ENCODE measurements at places on chromosomes 3 and 15. TPM values are rescaled to one million over a fixed set of nuclear protein-coding genes. Genes with fewer than 3 reads are reported as not detected.
A peak's percentile ranks its signal among the peaks of the same experiment; 100 is the strongest.

The CLDN16 gene
- total RNA-seq, result 0.74 TPM

The MINAR1 gene
- 1.3 TPM for total RNA-seq

The SAMMSON gene
- total RNA-seq, result not detected

The CHRNB4 gene
- not detected for total RNA-seq

The TMEM212 gene
- not detected for total RNA-seq

The SLC28A2 gene
- not detected for total RNA-seq

The TUSC7 gene
- total RNA-seq, result not detected

The CD96 gene
- total RNA-seq, result not detected

- DNase-seq, result peak; percentile 81
Measured at GRCh38 chr15:39079296-39079847, 501.5 kb upstream of the THBS1 start.

DNA sequence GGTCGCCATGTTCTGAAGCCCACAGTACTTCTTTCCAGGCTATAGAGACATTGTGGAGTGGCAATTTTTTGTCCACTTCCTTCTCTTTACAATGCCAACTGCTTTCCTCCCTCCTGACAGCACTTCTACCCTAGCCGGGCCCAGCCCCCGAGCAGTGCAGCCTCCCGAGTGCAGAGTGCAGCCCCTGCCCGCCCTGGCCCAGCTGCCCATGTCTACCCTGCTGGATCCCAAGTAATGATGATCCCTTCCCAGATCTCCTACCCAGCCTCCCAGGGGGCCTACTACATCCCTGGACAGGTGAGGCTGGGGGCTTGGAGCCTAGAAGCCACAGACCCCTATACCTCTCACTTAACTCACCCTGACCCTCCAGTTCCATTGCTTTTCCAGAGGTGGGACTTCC lies 2.8 kb downstream of the EIF4G1 start:
- DNase-seq, result no peak

GRCh38 chr3:13414040-13414729 lies 5.9 kb downstream of the NUP210 start:
- DNase-seq, result peak; percentile 43

DNA sequence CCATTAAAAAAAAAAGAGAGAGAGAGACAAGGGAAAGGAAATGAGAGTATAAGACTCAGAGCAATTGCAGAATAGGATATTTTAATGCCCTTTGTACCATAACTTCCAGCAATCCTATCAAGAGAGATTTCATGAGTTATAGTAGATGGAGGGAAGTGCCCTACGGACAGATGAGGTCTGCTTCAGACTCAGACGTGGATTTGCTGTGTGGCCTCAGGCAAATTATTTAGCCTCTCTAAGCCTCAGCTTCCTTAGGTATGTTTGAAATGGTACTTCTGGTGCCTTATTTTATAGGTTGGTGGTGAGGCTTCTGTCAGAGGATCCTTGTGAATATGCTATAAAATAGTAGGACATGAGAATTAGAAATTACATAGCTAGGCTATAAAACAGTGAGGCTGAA lies 448.2 kb downstream of the EDEM1 start:
- no peak for DNase-seq

DNA sequence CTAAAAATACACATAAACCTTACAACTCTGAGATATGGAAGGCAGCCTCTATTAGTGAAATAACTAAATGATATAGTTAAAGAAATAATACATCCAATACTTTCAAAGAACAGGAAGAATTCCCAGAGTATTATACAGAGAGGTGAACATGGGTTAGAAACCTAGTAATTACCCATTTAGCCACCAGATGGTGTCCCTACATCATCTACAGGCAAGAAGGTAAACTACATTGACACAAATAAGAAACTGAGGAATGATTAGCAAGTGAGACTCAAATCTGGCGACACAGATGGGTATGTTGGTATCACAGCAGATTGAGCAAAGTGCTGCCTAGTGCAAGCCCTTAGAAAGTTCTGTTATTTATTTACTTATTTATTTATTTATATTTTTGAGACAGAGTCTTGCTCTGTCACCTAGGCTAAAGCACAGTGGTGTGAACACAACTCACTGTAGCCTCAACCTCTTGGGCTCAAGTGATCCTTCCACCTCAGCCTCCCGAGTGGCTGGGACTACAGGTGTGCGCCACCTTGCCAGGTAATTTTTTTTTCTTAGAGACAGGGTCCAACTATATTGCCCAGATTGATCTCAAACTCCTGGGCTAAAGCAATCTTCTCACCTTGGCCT lies 28.2 kb downstream of the NEK4 start:
- DNase-seq, result peak; percentile 3

- DNase-seq, result no peak
Measured at GRCh38 chr15:81330366-81331090, 6.6 kb upstream of the STARD5 start.

DNA sequence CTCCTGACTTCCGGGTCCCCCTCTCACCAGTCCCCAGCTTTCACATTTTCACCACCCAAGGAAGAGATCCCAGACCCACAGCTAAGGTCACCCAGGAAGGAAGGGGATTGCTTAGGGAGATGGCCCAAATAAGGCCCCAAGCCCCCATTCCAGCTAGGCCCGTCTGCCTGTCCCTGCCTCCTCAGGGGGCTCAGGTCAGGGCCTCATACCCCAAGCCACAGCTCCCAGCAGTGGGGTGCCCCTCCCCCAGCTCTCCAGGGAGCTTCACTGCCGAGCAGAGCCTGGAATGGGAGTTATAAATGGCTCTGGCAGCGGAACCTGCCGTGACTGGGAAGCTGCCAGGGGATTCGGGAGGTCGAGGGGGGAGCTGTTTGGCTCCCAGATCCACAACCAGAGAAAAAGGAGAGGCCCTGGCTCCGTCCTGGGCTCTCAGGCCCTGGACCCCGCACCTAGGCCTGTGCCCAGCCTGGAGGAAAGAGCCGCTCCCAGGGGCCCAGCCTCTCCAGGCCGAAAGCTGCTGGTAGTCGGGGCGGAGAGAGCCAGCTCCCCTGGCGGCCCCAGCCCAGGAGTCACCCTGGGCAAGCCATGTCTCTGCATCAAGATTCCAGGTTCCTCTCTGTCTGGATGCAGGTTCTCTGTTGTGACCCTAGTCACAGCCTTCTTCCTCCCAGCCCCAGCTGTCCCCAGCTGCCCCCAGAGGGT lies 550 bp downstream of the CCDC9B start:
- DNase-seq, result peak; percentile 70

DNA sequence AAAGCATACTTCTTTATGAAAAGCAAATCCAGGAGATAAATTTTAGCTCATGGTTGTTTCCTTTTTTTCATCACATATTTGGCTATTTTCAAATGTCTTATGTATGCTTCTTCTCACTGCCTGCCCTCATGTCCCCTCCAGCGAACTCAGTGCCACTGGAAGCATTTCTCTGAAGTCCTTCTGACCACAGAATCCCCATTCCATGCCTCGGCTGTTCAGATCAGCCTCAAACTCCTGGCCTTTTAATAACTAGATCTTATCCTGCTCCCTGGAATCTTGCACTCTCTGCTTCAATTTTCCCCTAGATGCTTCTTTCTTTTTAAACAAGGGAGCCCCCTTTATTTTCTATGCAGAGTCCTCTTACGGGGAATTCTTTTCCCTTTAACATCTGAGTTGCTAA lies 10.1 kb downstream of the ETV5 start:
- DNase-seq, result no peak

- DNase-seq, result no peak
Measured at GRCh38 chr3:106097817-106098435, 229.1 kb upstream of the CBLB start.

GRCh38 chr15:76999996-77000395 lies 5.1 kb downstream of the PSTPIP1 start:
- no peak for DNase-seq

DNA sequence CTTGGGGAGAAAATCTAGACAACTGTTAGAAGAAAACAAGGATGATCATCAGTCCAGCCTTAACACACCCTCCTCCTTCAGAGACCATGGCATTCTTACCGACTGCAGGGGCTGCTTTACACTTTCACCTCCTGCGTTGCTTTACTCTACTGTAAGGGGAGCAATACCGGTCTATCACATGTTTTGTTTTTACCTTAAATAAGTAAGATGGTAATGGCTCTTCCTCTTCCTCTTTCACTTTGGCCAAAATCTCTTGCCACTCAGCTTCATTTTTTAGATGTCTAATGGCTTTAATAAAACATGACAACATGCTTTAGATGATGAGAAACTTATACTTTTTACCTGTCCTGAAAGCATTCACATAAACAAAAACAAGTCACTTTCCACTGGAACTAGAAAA lies 33.4 kb upstream of the STIMATE start:
- DNase-seq, result no peak

DNA sequence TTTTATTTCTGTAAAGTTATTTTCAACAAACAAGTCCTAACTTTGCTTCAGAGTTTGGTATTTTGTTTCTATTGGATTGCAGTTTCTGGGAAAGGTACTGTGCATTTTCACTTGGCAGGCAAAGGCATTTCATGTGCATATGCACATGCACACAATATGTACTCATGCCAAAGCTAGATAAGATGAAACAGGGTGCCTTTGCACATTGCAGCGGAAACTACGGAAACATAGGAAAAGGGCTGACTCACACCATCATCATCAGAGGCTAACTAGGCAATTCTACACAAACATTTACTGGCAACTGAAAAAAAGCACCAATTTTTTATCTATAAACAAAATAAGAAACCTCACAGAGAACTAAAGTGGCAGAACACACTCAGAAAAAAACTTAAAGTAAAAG lies 550.6 kb upstream of the NECTIN3 start:
- DNase-seq, result peak; percentile 81

GRCh38 chr3:8768364-8769087 lies 887 bp downstream of the OXTR start:
- DNase-seq, result no peak

DNA sequence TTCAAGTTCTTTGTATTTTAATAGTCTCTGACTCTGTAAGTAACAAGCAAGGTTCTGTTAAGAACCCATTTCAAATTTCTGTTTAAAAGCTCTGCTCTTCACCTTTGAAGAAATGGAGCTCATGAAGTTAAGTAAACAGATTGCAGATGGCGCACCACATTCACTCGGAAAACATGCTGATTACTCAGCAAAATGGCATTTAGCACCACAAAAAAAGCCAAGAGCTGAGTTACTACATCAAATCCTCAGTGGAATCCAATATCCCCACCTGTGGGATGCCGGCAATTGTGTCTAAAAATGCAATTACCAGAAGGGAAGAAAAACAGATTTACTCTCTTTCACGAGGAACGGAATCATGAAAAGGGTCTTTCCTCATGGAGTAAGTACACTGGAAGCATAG lies 758.0 kb downstream of the NTRK3 start:
- DNase-seq, result peak; percentile 25

- DNase-seq, result no peak
Measured at GRCh38 chr3:69888040-69888942, 111.2 kb upstream of the SAMMSON start.

- DNase-seq, result no peak
Measured at GRCh38 chr15:47673232-47673761, 44.0 kb upstream of the SEMA6D start.

DNA sequence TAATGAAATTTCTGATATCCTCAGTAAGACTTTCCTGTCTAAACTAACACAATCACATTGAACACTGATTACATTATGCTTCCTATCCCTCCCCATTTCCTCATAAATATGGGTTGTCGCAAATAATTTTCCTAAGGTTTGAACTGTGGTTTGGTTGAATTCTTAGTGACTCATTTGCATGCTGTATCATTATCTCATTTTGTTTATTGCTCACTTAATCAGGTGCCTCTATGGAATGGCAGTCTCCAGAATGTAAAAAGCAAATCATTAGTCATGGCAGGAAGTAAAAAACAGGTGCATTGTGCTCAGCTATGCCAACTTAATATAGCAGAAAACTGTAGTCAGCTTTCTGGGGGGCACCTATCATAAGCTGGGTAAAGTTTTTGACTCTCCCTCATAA lies 216.0 kb upstream of the ZBTB20 start:
- DNase-seq, result no peak

DNA sequence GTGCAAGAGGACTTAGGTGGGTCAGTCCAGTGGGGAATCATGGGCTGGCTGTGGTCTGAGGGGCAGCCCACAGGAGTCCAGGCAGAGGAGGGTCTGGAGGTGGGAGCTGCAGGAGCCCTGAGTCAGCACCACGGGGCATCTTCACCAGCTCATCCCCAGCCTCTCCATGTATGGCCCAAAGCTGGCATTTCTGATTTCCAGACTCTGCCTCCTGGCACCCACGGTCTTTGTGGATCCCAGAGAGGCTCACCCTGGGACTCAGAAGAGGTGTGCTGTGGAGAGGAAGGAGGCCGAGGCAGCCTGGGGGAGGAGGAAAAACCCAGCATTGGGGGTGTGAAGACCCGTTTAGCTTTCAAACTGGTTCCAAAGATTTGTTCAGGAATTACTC lies 64.5 kb upstream of the KLF13 start:
- DNase-seq, result no peak

DNA sequence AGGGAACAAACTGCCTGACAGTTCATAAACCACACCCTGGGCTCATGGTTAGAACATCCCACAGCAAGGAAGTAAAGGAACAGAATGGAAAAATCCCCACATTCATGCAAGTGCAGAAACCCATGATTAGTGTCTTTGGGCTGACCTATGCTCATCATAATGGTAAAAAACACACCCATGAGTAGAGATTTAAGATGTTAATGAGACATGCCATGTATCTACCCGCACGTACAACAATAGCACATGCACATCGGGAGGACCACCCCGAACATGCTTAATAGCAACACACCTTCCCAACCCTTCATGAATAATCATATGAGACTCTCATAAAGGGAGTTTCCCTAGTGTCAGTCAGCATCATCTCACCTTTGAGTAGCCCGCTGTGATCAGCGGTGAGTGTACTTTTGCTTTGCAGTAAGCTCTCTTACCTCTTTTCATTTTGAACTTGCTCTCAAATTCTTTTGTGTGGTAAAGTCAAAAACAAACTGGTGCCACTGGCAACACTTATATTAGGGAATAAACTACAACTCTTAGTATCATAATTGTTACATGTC lies 23.2 kb downstream of the ZBED2 start:
- DNase-seq, result no peak

GRCh38 chr3:31768479-31769125 lies 212.5 kb downstream of the OSBPL10 start:
- peak; percentile 35 for DNase-seq

- DNase-seq, result no peak
Measured at GRCh38 chr15:52391069-52391468, 95.5 kb upstream of the MYO5C start.

- DNase-seq, result no peak
Measured at GRCh38 chr15:66744610-66745279, 42.7 kb downstream of the SMAD6 start.

GRCh38 chr3:23856286-23856685 lies 50.5 kb downstream of the UBE2E1 start:
- DNase-seq, result no peak

Data from Daoy (cell line).